ENCODE measurements at places on chromosomes 7 and 10.

DNA sequence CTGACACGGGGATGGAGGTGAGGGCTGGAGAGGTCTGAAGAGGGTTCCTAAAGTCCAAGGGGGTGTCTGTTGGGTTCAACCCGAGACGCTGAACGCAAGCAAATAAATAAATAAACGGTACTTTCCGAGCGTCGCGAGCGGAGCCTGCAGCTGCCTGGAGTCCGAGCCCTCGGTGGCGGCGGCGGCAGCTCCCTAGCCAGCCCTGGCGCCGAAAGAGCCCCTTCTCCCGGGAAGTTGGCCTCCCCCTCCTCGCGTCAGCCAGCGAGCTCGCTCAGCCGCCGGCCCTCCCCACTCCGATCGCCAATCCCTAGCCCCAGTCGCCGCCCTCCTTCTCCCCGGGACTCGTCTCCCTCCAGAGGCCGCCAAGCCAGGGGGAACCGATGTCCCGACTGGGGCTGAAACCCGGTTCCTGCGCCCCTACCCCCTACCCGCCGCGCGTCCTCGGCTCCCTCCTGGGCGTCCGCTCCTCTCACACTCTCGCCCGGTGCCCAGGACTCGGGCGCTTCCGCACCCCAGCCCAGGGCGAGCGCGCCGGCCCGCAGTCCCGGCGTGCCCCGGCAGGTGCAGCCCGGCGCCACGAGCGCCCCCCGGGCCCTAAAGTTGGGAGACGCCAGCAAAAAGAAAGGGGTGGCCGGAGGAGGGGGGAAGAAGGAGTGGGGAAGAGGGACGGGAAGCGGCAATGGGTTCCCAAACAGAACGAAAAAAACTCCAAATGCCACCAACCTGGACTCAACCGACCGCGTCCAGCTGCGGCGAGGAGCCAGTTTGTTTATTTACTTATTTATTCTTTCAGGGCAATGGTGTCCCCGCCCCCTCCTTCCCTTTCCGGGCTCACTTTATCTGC is at the start of gene GFRA1:
GFRA1 (minus strand) TSS at position 767 of the 844 bp plus-strand sequence. CDS start 1,177 bp downstream, outside the sequence.
- H3K4me1 ChIP-seq: peaks cover 20% of the 10 kb centered on the region
- H3K27me3 ChIP-seq: peaks cover 26% of the 10 kb centered on the region
- peaks cover 2% of the 10 kb centered on the region for H3K36me3 ChIP-seq
- peak within 1 kb of the TSS; percentile 82 for H3K4me3 ChIP-seq
- peak within 1 kb of the TSS; percentile 89 for H3K27ac ChIP-seq

DNA sequence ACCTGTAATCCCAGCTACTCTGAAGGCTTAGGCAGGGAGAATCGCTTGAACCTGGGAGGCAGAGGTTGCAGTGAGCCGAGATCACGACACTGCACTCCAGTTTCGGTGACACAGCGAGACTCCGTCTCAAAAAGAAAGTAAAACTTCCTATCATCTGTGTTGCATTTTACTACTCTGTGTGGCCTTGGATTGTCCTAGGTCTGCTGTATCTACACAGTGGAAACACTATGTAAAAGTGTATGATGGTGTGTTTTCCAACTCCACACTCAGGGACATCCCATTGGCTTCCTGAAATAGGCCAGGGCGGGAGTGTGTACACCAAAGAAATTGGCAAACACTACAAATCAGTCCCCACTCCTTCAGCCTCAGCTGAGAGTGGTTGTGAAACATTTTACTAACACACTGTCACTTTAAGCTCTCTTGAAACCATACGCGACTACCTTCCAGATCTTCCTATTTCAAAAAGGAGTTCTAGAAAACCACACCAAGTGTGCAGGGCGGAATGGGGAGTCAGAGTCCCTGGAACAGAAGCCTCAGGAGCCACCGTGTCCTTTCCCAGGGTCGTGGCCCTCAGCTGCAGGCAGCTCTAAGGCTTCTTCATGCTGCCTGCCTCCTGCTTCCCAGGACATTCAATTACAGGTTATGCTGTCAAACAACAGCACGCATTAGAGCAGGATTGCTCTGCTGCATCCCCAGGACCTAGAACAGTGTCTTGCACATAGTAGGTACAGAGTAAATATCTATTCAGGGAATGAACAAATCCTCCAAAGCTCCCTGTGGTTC is 275.4 kb downstream of the PARD3 start:
- H3K4me1 ChIP-seq: peaks cover 28% of the 10 kb centered on the region
- peak overlapping the region; percentile 60 for H3K27ac ChIP-seq
- H3K4me3 ChIP-seq: no peak overlapping the region
- peaks cover 3% of the 10 kb centered on the region for H3K36me3 ChIP-seq
- DNase-seq: no peak

DNA sequence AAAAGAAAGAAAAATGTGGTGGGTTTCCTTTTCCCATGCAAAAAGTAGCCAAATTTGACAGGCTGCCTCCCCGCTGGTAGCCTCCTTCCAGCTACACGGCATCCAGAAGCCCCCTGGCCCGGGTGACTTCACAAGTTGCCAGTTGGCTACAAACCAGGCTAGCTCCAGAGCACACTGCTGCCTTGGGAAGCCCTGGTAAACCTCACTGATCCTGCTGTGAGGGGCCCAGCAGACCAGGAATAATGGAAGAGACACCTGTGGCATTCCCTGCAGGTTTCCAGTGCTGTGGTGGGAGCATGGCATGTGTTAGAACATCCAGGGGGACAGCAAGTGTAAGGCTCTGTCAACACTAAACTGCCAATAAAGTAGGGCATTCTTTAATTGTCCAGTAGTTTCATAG is 55.7 kb upstream of the TM9SF3 start:
- H3K27ac ChIP-seq: no peak overlapping the region
- DNase-seq: no peak
- H3K4me1 ChIP-seq: peaks cover 6% of the 10 kb centered on the region
- no peaks in the 10 kb centered on the region for H3K36me3 ChIP-seq
- no peak overlapping the region for H3K4me3 ChIP-seq
- no peaks in the 10 kb centered on the region for H3K27me3 ChIP-seq

DNA sequence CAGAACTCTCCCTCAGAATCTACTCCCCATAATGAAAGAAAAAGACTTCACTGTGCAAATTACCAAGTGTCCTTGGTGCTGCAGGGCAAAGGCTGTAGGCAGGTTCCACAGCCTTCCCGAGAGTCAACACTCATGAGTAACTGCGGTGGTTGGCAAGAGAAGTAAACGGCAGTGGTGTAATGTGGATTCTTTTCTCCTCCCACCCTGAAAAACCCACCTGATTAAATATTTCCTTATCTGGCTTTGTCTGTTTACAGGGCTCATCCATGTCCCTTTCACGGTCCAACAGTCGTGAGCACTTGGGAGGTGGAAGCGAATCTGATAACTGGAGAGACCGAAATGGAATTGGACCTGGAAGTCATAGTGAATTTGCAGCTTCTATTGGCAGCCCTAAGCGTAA is 300.9 kb downstream of the BICC1 start:
- no peak for DNase-seq
- no peaks in the 10 kb centered on the region for H3K27me3 ChIP-seq
- peaks cover 3% of the 10 kb centered on the region for H3K36me3 ChIP-seq
- H3K4me1 ChIP-seq: peaks cover 73% of the 10 kb centered on the region
- no peak overlapping the region for H3K27ac ChIP-seq
- no peak overlapping the region for H3K4me3 ChIP-seq

GRCh38 chr10:13340626-13341376 is 7.3 kb downstream of the SEPHS1 start:
- H3K27ac ChIP-seq: peak overlapping the region; percentile 12
- H3K27me3 ChIP-seq: no peaks in the 10 kb centered on the region
- H3K36me3 ChIP-seq: peaks cover 22% of the 10 kb centered on the region
- H3K4me1 ChIP-seq: peaks cover 26% of the 10 kb centered on the region
- no peak overlapping the region for H3K4me3 ChIP-seq

DNA sequence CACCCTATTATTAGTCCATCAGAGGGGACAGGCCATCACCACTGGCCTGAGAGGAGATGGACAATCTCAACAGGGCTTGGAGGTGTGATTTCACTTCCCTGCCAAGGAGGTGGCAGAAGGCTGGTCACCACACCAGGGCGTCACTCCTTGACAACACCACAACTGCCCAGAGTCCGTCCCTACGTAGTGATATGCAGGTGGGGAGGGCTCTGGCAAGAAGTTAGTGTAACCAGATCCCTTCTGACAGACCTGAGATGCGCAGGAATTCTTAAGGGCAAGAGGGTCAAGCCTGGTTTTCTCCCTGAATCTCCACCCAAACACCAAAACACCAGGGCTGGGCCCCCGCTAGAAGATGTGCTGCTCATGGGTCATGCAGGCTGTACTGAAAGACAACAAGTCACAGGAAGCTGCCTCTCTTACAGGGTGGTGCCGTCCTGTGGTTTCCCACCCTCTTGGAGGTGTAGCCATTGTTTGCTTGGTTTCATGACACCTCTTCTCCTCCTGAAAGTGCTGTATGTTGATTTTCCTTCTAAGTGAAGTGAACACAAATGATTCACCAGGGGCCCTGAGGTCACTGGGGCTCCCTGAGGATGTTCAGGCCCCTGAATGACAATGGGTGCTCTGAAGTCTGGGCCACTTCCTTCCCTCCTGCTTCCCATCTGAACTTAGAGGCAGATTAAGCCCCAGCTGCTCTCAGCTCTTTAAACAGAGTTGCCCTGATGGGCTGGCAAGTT is 27.1 kb downstream of the ATXN7L1 start:
- no peaks in the 10 kb centered on the region for H3K27me3 ChIP-seq
- H3K36me3 ChIP-seq: peaks cover 10% of the 10 kb centered on the region
- H3K4me3 ChIP-seq: no peak overlapping the region
- H3K4me1 ChIP-seq: peaks cover 12% of the 10 kb centered on the region

DNA sequence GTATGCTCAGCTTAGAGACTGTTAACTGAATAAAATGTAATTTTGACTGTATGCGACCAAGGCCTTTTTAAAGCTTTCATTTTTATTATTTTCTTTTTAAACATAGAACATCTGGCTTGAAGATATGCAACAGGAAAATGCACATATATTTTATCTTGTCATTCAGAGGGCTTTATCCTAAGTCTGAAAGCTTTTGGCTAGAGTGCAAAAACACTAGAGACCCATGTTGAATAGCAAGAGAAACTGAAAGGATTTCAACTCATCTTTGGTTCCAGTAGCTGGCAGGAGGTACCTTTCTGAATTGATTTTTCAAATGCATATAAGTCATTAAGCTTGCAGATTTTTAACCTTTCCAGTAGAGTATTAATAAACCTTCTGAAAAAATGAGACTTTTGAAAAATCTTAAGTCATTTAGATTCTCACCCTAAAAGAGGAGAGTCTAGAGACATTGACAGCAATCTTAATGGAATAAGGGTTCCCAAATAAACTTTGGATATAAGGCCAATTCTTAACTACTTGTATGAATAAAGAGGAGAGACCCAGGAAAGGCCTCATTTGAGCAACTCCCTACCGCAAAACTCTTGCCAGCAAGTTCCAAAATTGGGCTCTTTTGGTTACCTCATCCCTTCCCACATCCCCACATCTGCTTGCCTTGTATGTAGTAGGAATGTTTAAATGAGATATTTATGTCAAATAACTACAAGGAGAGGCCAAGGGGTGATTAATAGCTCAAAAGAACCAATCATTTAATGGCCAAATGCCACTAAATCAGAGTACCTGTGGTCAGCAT is 454.4 kb downstream of the HTR7 start:
- peaks cover 28% of the 10 kb centered on the region for H3K4me1 ChIP-seq
- H3K27ac ChIP-seq: no peak overlapping the region
- no peak for DNase-seq
- H3K27me3 ChIP-seq: no peaks in the 10 kb centered on the region
- H3K36me3 ChIP-seq: no peaks in the 10 kb centered on the region
